Stimulated activated CD4-positive, alpha-beta T cell treated with anti-CD3 and anti-CD28 coated beads, Interleukin-4, amount 100 ng/mL, for 4 hours (primary cell): ENCODE measurements at places on chromosomes 4 and X.

GRCh38 chr4:127604949-127605709 lies 27.6 kb upstream of the INTU start:
- DNase-seq = no peak

DNA sequence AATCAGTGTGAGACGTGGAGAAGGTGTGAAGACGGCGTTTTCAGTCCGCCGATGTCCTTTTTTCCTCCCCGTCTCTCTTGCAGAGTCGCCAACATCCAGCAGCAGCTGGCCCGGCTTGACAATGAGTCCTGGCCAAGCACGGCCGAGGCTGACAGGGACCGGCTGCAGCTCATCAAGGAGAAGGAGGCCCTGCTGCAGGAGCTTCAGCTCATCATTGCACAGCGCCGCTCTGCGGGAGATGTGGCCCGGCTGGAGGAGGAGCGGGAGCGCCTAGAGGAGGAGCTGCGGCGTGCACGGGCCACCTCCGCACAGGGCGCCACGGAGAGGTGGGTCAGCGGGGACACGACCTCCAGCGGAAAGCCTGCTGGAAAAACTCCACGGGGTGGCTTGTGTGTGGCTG lies 47.1 kb upstream of the CLCN4 start:
- DNase-seq = no peak

GRCh38 chr4:109847896-109848442 lies at the start of gene LRIT3:
LRIT3 (plus strand) TSS chr4:109848107; CDS start chr4:109848202, 95 bp downstream.
- no peak for DNase-seq

GRCh38 chrX:12753366-12753765 lies 37.8 kb upstream of the PRPS2 start:
- DNase-seq = no peak

GRCh38 chr4:44145868-44146267 lies 302.7 kb downstream of the KCTD8 start:
- DNase-seq = no peak

DNA sequence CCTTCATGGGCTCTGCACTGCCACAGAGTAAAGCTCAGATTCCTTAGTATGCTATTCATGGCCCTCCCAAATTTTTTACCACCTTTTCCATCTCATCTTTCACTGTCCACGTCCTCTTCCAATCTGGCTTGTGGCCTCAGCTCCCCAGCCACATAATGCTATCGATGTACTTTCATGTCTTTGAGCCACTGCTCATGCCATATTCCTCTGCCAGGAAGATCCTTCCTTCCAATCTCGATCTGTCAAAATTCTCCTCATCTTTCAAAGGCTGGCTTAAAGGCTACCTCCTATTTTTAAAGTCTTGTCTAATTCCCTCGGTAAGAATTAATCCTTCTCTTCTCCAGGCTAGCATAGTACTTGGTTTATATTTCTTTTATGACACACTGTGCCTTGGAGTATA lies 233.3 kb upstream of the GPC4 start:
- DNase-seq = no peak

DNA sequence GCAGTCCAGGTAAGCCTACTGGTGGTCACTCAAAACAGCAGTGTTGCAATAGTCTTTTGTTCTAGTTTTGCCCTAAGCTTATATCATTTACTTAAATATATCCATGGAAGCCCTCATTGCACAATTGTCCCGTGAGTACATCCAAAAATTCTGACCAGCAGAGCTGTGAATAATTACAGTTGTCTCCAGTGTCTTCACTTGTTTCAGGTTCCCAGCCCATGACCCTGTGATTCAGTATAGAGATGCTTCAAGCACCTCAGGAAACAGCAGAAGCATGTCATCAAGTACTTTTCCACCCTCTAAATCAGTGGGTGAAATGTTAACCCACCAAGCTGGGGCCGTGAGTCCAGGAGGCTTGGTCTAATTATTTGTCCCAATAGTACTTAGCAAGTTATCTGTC lies 214.9 kb upstream of the RPS6KA3 start:
- DNase-seq = no peak

- DNase-seq = no peak
Measured at GRCh38 chrX:49000636-49001035, 1.4 kb downstream of the GRIPAP1 start.

GRCh38 chrX:8484360-8484949 lies 19.8 kb downstream of the VCX3B start:
- no peak for DNase-seq

DNA sequence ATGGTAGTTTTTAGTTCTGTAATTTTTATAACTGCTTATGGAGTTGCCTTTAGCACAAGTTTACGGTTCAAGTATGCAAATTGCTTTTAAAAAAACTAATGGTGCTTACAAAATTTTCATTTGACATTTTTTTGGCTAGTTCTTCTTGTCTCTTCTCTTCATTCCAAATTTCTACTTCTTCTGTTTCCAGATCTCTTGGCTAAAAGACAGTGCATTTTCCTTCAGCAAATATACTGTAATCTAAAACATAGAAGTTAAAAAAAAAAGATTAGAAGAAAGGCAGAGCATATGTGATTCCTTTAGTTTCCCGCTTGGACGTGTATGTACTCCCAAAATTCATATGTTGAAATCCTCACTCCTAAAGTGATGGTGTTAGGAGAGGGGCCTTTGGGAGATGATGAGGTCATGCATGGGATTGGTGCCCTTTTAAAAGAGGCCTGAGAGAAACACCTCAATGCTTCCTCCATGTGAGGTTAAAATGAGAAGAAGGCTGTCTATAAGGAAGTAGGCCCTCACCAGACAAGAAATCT lies 132.1 kb upstream of the NPY2R start:
- no peak for DNase-seq

- no peak for DNase-seq
Measured at GRCh38 chr4:13907255-13907751, 279.8 kb upstream of the BOD1L1 start.
